ENCODE measurements at places on chromosomes 16 and 17. TPM values are rescaled to one million over a fixed set of nuclear protein-coding genes. Genes with fewer than 3 reads are reported as not detected.

DNA sequence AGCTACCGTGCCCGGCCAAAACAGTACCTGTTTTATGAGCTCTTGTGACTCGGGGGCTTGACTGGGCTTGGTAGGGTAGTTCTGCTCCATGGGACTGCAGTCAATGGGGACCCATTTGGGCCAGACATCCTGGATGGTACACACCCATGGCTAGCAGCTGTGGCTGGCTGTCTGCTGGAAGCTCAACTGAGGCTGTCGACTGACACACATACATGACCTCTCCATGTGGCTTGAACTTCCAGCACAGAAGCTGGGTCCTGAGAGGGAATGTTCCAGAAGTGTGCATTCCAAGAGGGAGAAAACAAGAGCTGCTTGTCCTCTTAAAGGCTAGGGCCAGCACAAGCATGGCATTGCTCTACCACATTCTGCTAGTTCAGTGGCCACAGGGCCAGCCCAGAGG, 14.9 kb upstream of the NKD1 start:
- no peak for DNase-seq

GRCh38 chr16:51426276-51426675, 275.2 kb upstream of the SALL1 start:
- DNase-seq, result no peak

DNA sequence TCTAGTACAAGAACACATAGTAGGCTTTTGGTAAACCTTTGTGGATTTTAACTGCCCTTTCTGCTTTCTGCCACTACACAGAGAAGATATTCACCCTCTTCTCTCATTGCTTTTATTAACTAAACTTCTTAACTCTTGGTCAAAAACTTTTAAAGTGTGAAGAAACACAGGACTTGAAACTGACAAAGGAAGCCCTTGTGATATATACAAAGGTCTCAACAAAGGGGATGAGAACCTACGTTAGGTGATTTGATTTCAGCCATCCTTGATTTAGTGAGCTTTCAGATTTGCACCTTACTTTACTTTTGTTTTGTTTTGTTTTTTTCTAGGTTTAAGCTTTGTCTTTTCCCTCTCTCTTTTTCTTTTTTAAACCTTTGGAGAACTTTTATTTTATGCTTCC, 66.9 kb downstream of the TBX4 start:
- no peak for DNase-seq

DNA sequence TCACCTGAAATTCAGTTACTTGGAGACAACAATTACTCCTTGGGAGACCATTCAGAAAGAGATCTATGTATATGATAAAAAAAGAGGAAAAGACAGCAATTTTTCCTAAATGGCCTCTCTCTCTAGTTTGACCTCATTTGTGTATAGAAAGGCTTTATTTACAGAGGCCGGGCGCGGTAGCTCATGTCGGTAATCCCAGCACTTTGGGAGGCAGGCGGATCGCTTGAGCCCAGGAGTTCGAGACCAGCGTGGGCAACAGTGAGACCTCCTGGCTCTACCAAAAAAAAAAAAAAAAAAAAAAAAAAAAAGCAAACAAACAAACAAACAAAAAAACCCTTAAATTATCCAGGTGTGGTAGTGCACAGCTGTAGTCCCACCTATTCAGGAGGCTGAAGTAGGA, 20.7 kb downstream of the GRB2 start:
- no peak for DNase-seq

DNA sequence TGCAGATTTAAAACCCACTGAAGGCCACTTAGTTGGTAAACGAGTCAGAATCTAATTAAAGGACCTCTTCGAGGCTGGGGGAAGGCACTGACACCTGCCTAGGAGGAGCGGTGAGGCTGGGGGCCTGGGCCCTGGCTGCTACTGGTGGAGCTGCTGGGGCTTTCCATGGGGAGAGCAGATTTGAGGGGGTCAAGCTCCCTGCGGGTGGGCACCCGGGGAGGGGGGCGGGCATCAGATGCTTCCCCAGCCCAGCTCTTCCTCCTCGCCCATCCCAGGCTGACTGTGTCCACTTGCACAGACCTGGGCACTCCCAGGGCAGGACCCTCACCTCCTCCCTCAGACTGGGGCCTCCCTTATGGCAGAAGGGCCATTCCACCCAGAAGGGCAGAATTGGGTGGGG, 19.0 kb downstream of the SRCIN1 start:
- DNase-seq, result no peak

DNA sequence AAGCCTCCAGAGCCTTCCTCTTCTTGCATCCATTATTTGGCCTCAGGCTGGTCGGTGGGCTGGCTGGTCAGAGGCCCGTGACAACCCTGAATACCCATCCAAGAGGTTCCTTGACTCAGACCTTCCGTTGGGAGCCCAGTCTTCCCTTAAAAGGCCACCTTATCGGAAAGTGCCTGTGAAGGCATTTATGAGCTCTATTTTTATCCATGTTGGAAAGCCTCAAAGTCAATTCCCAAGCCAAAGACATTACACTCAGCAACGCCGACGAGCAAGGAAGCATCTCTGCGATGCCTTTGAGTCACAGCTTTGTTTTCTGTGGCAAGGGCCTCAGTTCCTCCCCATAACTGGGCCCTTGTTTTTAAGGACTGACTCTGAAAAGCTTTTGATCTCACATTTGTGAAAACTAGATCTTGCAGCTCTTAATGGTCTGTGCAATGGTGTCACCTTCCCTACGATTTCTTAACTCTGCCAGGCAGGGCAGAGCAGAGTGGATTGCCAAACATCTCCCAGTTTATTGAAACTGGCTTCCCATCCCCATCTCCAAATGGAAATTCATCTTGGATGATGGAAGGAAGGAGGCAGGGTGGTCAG, 13.3 kb upstream of the SPOP start:
- peak; percentile 93 for DNase-seq

- no peak for DNase-seq
These were observed 9.2 kb downstream of the CHD3 start for GRCh38 chr17:7897773-7898172.

GRCh38 chr16:67845291-67846062, 1.3 kb upstream of the NUTF2 start:
- DNase-seq, result no peak

GRCh38 chr17:869567-870525, 87.7 kb downstream of the MRM3 start:
- peak; percentile 89 for DNase-seq

GRCh38 chr17:39153599-39154051, 2.2 kb upstream of the PLXDC1 start:
- peak; percentile 97 for DNase-seq

DNA sequence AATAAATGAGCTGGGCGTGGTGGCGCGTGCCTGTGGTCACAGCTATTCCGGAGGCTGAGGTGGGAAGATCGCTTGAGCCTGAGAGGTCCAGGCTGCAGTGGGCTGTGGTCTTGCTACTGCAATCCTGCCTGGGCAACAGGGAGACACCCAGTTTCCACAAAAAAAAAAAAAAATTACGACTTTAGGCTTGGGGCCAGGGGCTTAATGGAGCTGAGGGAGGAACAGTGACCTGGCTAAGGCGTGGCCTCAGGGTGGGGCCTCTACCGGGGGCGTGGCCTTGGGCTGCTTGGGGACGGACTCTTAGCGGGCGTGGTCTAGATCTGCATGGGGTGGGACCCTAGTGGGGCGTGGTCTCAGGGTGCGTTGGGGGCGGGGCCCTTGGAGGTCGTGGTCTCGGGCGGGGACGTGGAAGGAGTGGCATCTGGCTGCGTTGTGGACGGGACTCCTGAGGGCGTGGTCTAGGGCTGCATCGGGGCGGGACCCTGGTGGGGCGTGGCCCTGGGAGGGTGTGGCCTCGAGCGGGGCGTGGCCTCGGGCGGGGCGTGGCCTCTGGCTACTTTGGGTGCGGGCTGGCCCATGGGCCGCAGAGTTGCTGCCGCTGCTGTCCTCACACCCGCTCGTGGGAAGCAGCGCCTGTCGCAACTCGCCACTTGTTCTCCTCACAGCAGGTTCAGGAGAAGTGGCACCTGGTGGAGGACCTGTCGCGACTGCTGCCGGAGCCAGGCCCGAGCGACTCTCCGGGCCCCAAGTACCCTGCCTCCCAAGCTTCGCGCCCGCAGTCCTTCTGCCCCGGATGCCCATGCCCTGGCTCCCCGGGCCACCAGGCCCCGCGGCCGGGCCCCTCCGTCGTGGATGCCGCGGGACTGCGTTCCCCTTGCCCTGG, 5.8 kb upstream of the C17orf99 start:
- DNase-seq, result peak; percentile 90

- DNase-seq, result no peak
These were observed 55.4 kb downstream of the NLK start for GRCh38 chr17:28097901-28098300.

DNA sequence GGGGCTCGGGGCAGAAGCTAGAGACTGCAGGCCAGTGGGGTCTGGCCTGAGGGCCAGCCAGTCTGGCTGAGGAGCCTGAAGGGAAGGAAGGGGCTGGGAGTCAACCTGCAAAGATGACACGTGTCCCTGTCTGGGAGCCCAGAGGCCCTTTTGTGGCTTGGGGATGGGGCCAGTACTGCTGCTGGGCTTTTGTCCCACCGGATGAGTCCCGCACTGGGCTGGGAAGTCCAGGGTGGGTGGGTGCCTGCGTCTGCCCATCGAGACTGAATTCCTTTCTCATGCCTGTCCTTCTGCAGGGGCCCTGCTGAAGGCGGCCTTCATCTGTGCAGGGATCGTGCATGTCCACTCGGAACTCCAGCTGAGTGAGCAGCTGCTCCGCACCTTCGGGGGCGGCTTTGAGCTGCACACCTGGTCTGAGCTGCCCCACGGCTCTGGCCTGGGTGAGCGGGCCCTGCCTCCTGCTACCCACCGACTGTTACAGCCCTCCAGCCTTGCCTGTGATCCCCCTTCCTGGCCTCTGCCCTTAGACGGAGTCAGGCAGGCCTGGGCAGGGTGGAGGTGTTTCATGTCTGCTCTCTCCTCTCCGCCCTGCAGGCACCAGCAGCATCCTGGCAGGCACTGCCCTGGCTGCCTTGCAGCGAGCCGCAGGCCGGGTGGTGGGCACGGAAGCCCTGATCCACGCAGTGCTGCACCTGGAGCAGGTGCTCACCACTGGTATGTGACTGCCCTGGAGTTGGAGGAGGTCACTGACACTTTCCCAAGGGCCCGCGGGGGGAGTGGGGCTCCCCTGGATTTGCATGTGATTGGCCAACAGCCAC, 20.9 kb downstream of the FCSK start:
- no peak for DNase-seq

- no peak for DNase-seq
These were observed 21.6 kb upstream of the CDH1 start for GRCh38 chr16:68715471-68715870.

DNA sequence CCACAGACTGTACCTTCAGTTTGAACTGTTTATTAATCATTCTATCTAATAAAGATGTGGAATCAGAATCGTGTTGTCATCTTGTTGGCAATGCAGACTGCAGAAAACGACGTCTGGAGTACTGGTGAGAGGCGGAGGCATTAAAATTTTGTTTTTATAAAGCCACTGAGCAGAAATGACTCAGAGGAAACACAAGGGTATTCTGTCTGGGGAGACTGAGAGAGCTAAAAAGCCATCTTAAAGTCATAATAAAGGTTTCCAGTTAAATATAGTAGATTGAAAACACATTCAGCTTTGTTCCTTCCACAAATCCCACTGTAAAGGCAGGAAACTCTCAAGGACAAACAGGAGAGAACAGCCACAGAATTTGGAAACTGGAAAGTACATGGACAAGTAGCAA, 74.2 kb downstream of the CPPED1 start:
- no peak for DNase-seq

GRCh38 chr17:76550712-76551615, 11.1 kb downstream of the PRCD start:
- no peak for DNase-seq

DNA sequence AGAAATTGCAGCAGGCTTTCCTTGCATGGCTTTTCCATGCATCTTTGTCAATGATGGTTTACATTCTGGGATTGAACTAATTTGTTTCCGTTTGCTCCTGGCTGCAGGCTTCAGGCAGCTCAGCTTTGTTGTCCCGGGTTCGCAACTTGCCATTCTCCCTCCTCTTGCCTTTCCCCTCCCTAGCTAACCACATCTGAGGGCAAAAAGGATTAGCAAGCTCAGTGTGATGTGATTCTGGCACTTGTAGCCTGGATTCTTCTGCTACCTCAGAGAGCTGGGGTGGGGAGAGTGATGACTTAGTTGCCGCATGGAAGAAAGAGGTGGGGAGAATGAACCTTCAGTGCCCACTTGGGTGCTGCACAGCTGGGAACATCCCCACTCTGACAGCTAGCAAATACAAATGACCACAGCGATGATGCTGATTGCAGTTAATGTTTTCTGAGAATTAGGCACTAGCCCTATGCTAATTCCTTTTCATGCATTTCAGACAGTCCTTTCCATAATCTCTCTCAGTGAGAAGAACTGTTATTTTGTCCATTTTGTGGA, 120.2 kb upstream of the SALL1 start:
- DNase-seq, result no peak

DNA sequence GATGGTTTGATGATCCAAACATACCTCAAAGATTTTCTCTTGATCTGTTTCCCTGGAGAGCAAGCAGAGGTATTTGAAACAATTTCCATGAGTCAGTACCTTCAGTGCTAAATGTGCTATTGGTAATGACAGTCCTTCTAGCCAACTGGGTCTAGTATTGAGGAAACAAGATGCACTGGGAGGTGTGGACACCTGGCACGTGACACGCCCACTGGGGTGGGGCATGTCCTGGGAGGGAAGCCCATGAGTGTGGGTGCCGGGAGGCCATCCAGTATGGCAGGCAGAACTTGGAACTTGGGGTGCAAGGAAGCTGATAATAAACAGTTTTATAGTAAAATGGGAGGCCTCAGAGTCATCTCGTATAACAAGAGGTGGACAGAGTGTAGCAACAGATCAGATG, 17.9 kb upstream of the AKAP1 start:
- DNase-seq, result no peak

DNA sequence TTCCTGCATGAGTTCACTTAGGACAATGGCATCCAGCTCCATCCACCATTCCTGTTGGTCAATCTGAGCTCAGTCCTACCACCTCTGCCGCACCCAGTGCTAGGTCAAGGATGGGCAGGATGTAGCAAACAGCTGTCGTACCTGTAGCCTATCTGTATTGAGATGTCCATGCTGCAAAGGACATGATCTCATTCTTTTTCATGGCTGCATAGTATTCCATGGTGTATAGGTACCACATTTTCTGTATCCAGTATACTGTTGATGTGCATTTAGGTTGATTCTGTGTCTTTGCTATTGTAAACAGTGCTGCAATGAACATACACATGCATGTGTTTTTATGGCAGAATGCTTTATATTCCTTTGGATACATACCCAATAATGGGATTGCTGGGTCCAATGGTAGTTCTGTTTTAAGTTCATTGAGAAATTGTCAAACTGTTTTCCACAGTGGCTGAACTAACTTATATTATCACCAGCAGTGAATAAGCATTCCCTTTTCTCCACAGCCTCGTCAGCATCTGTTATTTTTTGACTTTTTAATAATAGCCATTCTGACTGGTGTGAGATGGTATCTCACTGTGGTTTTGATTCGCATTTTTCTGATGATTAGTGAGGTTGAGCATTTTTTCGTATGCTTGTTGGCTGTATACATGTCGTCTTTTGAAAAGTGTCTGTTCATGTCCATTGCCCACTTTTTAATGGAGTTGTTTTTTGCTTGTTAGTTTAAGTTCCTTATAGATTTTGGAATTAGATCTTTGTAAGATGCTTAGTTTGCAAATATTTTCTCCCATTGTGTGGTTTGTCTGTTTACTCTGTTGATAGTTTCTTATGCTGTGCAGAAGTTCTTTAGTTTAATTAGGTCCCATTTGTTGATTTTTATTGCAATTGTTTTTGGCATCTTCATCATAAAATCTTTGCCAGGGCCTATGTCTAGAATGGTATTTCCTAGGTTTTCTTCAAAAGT, 7.2 kb upstream of the MRTFB start:
- no peak for DNase-seq

MYH8 gene
- total RNA-seq, result not detected

CORO6 gene
- total RNA-seq, result 23.9 TPM

GTF3C1 gene
- total RNA-seq, result 40.3 TPM

ASGR1 gene
- not detected for total RNA-seq

PNPO gene
- total RNA-seq, result 16.5 TPM

CES3 gene
- total RNA-seq, result 0.55 TPM

EFCAB5 gene
- total RNA-seq, result 0.55 TPM

AANAT gene
- total RNA-seq, result not detected
